ENCODE measurements at places on chromosomes 7 and 10. TPM values are rescaled to one million over a fixed set of nuclear protein-coding genes. Genes with fewer than 3 reads are reported as not detected.
A peak's percentile ranks its signal among the peaks of the same experiment; 100 is the strongest.

TBXAS1 gene
- not detected for total RNA-seq

DNA sequence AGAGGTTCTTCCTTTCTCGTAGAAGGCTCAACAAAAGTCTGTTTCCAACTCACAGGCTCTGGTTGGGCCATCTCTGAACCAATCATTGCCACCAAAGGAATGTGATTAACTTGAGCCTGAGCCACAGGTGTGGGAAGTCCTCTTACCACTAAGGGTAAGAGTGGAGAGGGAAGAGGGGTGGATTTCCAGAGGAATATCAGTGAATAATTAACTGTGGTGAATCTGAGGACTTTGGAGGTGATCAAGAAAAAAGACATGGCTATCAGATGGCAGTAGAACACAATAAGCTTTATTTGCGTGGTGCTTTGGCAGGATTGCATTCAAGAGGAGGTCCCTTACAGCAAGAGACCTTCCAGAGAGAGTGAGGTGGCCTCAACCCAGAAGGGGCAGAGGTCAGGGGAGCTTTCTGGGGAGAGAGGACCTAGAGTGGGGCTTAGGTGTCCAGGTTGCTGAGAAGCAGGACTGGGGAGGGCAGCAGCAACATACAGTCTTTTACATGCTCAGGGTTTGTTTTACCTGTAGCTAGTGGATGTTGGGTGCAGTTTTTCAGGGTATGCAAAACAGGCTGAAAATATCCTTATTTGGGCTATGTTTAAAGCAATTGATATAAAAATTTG lies 61.4 kb downstream of the BBS9 start:
- no peak for DNase-seq

DNA sequence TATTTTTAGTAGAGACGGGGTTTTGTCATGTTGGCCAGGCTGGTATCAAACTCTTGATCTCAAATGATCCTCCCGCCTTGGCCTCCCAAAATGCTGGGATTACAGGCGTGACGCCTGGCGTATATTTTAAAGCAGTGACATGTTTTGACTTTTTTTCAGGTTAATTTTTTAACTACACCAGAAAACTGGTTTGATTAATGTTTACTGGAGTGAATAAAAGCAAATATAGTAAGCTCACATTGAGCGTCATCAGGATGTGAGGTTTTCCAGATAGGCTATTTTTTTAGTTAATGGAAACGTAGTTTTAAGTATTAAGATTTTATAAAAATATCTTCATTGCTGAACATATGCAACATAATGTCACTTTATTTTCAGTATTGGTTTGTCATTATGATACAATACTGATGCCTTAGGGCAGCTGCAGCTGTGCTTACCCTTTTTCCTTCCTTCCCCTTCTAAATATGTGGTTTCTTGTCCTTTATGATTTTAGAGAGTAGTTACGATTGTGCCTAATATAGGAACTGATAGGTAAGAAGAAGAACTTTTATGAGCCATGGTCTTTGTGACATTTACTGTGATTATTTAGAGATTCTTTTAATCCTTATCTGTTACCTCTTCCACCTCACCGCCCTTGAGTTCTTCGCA lies 37.3 kb downstream of the TMEM60 start:
- no peak for DNase-seq

GRCh38 chr7:91263384-91264045 lies 718 bp upstream of the FZD1 start:
- DNase-seq, result peak; percentile 78

SLC16A9 gene
- total RNA-seq, result not detected
